Thymus (tissue), 14 donors: ENCODE measurements at places on chromosomes 4 and X.

- no peak for DNase-seq
These were observed 168.3 kb upstream of the RPS6KA3 start for GRCh38 chrX:20434986-20435385.

DNA sequence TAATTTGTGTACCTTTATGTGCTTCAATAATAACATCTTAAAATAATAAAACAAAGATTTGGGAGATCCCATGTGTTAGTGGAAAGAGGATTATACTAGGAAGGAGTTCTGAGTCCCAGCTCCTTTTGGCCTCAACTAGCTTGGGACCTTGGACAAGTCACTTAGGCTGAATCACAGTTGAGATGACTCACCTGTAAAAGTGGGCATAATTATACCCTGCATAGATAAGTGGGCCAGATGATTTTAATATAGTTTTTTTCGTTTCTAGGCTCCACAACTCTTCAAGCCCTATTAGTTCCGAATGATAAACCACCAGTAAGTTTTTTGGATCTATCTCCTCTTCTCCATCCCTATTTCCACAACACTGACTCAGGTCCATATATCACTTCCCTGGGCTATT lies 131.8 kb downstream of the ENOX2 start:
- no peak for DNase-seq

GRCh38 chr4:83217721-83218522 lies 66.7 kb downstream of the COQ2 start:
- peak; percentile 78 for DNase-seq

GRCh38 chr4:77579406-77580076 lies 26.1 kb upstream of the CXCL13 start:
- no peak for DNase-seq

GRCh38 chr4:159983082-159983481 lies 880.2 kb downstream of the RAPGEF2 start:
- no peak for DNase-seq

DNA sequence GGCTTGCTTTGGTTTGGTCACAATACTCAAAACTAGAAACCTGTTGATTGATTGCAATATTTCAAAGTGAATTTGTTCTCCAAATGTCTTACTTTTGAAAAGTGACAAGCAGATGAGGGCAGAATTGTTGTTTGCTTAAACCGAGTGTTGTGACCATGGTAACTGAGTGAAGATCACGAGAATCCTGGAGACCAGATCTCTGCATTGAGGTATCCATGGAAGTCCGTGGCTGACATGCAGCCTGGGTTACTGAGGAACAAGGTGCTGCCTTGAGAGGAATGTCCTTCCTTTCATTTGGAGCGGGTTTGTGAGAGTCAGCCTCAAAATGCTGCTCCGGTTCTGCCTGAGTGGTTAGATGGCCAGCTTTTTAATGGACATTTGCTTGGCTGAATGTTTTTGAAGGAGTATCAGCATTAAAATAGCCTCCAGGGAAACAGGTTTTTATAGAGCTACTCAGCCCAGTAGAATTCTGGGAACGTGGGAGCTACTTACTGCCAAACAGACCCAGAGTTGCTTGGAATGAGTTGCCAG lies 31.3 kb downstream of the NYX start:
- DNase-seq: no peak

- DNase-seq: no peak
These were observed 1112.4 kb downstream of the STIM2 start for GRCh38 chr4:27973056-27973455.

DNA sequence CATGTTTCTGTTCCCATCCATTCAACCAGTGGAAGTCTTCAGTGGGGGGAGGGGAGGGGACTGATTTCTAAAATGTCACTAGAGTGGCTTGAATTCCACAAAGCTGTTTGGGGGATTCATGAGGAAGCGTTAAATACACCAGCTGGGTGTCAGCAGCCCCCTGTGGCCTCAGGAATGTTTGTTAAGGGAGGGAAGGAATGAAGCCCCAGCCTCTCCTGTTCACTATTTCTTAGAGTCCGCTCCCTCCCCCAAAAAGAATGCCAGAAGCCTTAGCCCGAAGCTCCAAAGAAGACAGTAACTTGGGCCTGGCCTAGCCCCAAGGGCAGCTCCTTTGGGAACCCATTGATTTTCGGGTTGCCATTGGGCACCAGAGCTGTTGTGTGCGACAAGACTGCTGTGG lies 3.3 kb downstream of the SHROOM2 start:
- no peak for DNase-seq

- DNase-seq: no peak
These were observed 83.2 kb downstream of the SH3KBP1 start for GRCh38 chrX:19804151-19804550.

DNA sequence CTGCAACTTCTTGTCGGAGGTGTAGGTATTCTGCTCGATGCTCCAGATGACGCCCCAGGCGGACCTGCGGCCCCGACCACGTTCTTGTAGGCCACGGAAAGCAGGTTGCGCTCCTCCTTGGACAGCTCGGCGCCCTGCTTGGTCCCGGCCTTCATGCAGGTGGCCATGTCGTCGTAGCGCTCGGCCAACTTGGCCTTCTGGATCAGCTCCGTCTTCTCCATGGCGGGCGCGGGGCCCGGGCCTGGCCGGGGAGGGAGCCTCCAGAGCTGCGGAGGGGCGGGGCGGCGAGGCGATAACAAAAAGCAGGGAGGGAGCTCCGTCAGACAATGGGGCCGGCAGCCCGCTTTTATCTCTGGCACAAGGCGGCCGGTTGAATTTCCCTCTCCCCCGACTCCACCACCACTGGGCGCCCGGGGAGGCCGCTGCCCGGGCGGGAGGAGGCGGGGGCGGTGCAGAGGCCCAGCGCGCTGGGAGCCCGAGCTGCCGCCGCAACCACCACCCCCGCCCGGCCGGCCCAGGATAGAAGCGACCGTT lies 28.3 kb upstream of the DRP2 start:
- no peak for DNase-seq

DNA sequence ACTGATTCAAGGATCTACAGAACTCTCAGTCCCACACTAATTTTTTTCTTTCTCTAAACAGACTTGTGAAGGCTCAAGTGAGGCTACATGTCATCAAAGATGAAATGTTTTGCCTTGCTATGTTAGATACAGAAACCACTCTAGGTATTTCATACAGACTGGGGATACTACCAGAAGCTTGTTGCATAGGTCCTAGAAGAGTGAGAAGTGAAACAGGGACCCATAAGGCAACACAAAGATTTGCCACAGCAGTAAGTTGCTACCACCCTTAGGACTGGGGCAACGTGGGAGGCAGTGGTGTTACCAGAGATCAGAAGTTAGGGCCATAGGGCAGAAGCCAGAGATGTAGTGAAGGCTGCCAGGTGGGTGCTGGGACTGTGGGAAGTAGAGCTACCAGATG lies 50.7 kb upstream of the MID1IP1 start:
- no peak for DNase-seq

- DNase-seq: no peak
These were observed 24.0 kb downstream of the RPA4 start for GRCh38 chrX:96907516-96908272.

- DNase-seq: no peak
These were observed 50.4 kb downstream of the PHKA1 start for GRCh38 chrX:72663737-72664136.
